ENCODE measurements at places on chromosomes 13 and 19.

- no peak for DNase-seq
Measured at GRCh38 chr13:42041011-42041683, 7.3 kb upstream of the DGKH start.

- DNase-seq = no peak
Measured at GRCh38 chr19:10464456-10464855, 38.7 kb downstream of the KEAP1 start.

DNA sequence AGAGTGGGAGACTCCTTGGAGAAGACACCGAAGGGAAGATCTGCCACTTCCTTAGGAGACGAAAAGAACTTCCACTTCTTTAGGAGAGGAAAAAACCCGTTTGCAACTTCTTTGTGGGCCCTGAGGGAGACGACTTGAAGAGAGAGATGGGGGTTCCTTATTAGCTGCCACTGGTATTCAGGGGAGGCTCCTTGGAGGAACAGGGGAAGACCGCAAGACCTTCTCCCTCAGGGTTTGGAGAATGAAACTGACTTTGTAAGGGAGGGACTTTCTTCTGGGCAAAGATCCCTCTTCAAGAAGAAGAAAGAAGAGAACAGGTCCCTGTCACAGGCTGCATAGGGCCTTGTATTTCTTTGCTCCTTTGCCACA, 416 bp downstream of the BCKDHA start:
- no peak for DNase-seq

- no peak for DNase-seq
Measured at GRCh38 chr19:48051335-48052033, 7.6 kb upstream of the CABP5 start.

- no peak for DNase-seq
Measured at GRCh38 chr13:50161052-50161451, 145.8 kb downstream of the KCNRG start.

DNA sequence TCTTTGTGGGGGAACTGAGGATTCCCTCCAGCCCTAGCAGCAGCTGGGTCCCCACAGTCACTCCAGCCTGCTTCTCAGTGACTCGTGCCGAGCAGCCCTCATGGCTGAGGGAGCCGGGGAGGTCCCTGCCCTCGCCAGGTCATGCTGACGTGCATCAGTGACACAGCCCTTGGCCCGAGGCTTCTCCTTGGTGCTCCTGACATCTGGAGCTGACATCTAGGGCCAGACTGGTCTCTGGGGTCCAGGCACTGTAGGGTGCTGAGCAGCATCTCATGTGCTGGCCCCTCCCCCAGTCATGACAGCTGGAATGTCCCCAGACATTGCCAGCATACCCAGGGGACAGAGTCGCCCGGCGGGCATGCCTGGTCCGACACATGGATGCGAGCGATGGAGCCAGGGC, 14.4 kb downstream of the COMP start:
- no peak for DNase-seq

DNA sequence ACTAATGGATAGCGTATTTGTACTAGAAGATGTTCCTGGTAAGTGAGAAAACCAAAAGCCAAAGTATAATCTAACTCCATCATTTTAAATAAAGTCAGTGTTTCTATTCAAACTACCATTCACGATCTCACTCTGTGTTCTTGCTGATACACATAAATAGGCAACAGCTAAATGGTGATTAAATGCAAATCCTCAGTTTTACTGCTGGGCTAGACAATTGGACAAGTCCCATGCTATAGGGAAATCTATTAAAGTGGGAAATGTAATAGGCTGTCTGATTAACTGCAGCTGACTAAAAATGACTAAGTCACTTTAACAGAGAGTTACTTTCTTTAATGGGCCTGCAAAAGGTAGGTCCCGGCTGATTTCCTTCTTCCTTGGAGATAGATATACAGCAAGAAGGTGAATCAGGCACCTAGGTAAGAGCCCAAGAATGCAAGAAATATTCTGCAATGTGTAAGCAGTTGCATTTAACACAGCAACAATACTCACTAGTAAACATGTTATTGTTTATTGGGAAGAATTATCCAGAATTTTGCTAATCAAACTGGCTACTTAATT, 298.4 kb downstream of the SLITRK6 start:
- DNase-seq = no peak

- no peak for DNase-seq
Measured at GRCh38 chr13:59963383-59963782, 200.3 kb downstream of the DIAPH3 start.

GRCh38 chr13:89784161-89784809, 1563.2 kb upstream of the MIR17HG start:
- DNase-seq = no peak

DNA sequence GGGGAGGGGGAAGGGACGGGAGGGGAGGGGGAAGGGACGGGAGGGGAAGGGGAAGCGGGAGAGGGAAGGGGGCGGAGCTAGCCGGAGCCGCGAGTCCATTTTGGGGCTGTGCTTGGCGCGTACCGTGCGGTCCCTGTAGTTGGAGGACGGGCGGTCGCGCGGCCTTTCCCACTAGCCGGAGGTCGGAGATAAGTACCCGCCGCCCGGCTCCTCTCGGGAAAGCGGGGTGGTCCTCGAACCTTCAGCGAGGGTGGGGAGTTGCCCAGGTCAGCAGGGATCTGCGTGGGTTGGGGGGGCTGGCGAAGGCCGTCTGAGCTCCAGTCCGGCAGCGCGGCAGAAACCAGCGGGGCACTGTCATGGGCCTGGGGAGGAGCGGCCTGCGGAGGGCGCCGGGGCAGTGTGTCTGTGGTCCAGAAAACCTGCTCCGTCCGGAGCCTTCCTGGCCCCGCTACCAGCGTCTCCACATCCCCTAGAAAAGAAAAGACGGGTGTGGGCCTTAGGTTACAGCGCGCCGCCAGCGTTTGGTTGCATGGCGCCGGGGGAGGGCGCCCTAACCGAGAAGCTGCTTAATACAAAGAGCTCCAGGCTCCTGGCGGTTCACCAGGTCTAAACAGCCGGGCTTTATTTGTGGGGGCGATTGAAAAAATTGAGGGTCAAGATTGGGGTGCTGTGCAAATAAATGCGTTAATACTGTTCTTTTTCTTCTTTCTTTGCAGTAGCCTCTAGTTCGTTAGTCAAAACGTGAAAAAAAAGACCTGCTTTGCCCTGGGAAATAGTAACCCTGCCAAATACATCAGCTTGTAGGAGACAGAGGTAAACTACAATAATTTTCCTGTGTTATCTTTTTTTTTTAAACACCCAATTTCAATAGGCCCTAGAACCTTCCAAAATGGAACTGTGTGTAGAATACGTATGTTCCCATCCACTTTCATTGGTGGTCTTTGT, at the start of gene TRIM13:
TRIM13 (plus strand) TSS at position 92 of the 945 bp plus-strand sequence. CDS start 14,899 bp downstream, outside the sequence.
- DNase-seq = peak; percentile 62

DNA sequence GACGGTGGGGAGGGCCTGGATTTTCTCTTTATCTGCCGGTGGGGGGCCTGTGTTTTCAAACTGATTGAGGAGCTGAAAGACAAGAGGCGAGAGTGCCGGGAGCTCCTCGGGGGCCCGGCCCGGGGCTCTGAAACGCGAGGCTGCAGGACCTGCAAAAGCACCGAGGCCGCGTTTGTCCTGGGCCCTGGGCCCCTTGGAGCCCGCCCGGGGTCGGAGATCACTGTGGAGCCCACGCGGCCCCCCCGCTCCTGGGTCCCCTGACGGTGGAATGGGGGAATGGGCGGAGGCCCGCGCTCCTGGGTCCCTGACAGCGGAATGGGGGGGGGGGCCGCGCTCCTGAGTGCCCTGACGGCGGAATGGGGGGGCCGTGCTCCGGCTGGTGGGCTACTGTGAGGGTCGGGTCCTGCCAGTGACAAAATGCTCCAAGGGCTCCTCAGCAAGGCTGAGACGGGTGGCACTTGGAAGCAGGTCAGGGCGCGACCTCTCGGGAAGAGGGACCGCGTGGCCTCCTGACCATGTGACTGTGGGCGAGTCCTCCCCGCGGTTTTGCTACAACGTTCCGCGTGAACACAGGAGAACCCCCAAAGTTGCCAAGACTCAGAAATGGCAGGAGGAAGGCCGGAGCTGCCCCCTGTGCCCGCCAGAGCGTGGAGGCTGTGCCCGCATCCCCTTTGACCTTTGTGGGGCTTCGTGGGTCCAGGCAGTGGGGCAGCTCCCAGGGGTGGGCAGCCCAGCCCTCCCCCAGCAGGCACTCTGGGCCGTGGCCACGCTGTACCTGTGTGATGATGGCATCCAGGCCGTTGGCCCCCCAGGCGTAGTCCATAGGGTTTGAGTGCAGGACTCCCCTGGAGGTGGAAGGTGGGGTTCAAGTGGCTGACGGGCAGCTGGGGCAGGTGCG, 9.5 kb downstream of the FGF22 start:
- no peak for DNase-seq

DNA sequence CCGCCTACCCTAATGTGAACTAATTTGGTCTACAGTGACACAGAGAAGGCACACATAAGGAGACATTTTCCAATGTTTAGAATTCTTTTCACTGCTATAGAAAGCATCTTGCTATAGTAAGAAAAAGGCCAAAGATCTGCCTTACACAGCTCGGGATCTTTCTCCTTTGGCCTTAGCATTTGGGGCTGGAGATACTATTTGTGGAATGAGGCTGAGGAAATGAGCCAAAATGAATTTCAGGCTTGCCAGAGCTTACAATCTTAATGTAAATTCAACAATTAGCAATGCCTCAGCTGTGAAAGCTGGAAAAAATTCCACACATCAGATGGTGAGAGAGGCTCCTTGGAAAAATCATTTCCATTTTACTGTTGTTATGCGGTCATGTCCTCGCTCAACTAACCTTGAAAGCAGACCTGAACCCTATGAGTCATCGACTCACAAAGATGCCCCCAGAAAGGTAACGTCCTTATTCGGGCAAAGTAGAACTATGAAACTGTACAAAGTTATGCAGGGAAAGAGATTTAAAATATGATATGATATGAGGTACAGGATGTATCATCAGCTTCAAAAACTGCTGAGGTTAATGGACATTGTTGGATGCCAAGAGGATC, 324.5 kb upstream of the NBEA start:
- DNase-seq = no peak

GRCh38 chr13:63107179-63107943, 1691.7 kb upstream of the PCDH20 start:
- no peak for DNase-seq

GRCh38 chr19:2033825-2034159, 17.3 kb downstream of the MKNK2 start:
- DNase-seq = no peak

- no peak for DNase-seq
Measured at GRCh38 chr19:4120559-4121272, 3.2 kb downstream of the MAP2K2 start.

DNA sequence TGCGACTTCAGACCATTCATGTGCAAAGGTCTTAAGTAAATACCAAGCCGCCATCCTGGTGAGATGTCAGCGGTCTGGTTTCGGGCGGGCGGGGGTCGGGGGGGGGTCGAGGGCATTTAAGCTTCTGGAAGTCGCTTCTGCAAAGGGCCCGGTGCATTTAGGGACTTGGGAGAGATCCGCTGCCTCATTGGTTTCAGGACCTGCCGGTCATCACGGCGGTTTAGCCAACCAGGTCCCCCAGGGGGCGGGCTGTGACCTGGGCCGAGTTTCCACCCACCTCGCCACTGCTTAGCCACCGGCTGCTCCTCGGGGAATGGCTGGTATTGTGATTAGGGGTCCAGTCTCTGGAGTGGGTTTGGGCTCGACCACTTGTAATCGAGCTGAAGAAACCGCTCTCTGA, 7.8 kb downstream of the ANKLE1 start:
- no peak for DNase-seq

GRCh38 chr13:51626749-51627148, 42.5 kb downstream of the WDFY2 start:
- no peak for DNase-seq

GRCh38 chr13:95262837-95263384, 38.3 kb downstream of the ABCC4 start:
- no peak for DNase-seq
